ENCODE measurements at places on chromosomes 5 and 9.

DNA sequence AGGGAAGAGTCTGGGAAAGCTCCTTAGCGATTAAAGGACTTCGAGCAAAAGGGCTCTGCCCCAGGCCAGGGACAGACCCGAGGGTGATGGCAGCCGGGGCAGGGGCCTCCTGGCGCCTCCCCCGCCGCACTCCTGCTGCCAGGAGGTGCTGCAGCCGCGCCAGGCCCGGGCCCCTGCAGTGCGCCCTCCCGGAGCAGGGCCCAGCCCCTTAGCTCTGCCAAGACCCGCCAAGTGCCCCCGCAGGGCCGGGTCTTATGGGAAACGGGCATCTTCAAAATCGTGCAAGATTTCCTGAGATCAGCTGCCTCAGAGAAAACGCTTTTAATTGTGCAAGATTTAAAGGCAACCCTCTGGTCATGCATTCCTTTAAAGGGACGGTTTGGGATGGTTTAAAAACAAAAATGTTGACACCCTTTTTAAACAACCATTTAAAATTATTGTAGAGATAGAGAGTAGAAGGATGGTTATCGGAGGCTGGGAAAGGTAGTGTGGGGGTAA, 52.4 kb downstream of the CDC14B start:
- DNase-seq: peak; percentile 76

DNA sequence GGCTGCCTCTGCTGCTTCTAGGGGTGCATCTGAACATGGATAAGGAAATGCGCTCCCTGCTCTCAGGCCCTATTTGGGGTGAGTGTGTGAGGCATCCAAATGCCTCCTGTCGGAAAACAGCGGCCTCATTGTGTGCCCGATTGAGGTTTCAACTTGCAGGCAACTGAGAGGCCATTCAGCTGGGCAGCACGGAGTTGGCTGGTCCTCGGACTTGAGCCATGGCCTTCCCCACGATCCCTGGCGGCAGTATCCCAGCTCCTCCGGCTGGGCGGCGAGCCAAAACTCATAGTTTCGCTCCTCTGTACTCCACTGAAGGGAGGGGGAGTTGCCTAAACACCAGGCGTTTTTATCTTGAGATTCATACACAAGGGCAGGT, 597.3 kb upstream of the SGCD start:
- DNase-seq: peak; percentile 17

GRCh38 chr5:543755-544674, 19.8 kb upstream of the SLC9A3 start:
- DNase-seq: no peak

- no peak for DNase-seq
Measured at GRCh38 chr5:145980718-145981117, 44.3 kb downstream of the SH3RF2 start.

GRCh38 chr5:74063821-74064220, 437.8 kb downstream of the ARHGEF28 start:
- peak; percentile 37 for DNase-seq

GRCh38 chr5:24816206-24816605, 171.4 kb upstream of the CDH10 start:
- no peak for DNase-seq

DNA sequence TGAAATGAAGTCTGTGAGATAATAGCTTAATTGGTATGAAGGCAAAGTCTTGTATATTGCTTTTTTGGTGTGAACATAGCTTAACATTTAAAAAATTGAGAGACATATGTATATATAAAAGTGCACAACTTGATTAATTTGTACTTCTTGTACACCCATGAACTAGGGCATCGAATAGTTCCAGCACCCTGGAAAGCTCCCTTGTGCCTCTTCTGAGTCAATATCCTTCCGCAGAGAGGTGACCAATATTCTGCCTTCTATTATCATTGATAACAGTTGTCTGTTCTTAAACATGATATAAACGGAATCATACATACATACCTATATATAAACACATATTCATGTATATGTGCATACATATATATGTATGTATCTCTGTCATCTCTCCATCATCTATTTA, 185.4 kb downstream of the PHF2 start:
- no peak for DNase-seq

DNA sequence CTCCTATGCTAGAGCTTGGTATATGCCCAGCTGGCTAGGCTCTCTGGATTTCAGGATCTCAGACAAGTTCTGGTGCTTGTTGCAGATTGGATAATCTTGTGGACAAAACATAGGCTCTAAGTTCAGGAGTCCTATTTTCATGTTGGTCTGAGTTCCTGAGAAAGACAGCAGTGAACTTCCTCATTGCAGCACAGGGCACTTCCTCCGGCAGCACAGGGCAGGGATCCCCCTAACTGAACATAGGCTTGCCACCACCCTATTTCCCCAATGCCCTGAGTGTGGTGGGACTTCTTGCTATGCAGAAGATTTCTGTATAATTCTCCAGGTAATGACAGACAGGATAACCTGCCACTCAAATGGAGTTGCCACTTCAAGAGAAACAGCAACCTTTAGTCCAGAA, 220.1 kb downstream of the PIK3R1 start:
- no peak for DNase-seq

- no peak for DNase-seq
Measured at GRCh38 chr9:74220327-74220726, 276.8 kb upstream of the RORB start.

Data from adipocyte (in vitro differentiated cells).